ENCODE measurements at places on chromosomes 7 and 10. TPM values are rescaled to one million over a fixed set of nuclear protein-coding genes. Genes with fewer than 3 reads are reported as not detected.

Gene CDC14C
- not detected for total RNA-seq

- no peak for DNase-seq
Measured at GRCh38 chr7:150648353-150649079, 16.3 kb upstream of the GIMAP6 start.

DNA sequence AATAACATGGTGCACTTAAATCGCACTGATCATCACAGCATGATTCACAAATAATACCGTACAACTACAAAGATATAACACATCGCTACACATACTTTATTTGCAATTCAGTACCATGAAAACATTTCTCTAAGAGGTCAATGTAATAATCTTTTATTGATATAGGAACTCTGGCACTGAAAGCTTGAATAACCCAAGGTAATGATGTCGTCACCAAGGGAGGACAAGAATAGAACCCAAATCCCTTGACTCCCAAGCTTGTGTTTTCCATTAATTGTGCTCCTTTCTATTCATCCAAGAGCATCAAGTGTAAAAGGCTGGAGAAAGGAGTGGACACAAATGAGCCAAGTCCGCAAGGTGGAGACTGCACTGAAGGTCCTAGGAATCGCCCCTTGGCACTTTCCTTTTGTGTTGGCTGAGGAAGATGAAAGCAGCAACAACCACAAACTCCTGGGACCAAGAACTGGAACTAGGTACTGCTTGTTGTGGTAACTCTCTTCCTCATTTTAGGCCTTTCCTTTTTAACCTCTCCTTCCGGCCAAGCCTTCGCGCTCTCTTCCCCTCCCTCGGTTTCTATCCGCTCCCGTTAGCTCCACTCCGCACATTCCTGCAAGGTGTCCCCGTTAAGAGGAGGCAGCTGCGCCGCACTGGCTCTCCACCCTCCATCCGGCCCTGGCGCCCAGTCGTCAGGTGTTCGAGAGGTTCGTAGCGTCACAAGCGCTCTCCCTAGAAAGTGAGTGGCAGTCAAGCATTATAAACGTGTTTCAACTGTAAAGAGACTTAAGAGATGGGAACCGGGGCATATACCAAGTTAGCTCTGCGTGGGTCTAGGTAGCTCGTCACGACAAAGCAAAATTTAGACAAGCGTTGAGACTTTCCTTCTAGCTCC, 1.0 kb upstream of the CBLL1 start:
- peak; percentile 76 for DNase-seq

GRCh38 chr7:129258649-129259389, 34.0 kb downstream of the AHCYL2 start:
- DNase-seq: no peak

Gene CREB3L2
- total RNA-seq: 50.4 TPM

Gene LBX1
- total RNA-seq: not detected

GRCh38 chr7:43535031-43535451, 47.9 kb upstream of the STK17A start:
- DNase-seq: no peak

DNA sequence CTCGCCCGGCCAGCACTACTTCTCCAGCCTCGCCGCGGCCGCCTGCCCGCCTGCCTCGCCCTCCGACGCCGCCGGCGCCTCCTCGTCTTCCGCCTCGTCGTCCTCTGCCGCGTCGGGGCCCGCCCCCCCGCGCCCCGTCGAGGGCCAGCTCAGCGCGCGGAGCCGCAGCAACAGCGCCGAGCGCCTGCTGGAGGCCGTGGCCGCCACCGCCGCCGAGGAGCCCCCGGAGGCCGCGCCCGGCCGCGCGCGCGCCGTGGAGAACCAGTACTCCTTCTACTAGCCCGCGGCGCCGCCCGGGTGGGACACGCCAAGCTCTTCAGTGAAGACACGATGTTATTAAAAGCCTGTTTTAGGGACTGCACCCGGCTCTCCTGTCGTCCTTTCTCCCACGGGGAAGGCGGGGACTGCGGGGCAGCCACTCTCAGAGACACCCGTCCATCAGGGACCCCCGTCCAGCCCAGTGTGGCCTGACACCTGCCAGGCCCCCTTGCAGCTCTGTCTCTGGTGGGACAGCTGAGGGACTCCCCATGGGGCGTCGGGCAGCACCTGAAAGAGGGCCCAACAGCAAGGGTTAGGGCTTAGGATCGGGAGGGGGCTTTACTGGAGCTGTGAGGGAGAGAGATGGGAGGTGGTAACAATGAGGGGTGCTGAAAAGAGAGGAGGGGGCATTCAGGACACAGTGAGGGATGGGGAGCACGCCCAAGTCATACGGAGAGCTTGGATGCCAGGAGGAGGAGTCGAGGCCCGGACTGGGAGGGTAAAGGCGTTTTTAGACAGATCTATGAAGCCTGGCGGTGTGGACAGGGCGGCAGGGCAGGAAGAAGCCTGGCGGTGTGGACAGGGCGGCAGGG, 34.7 kb downstream of the SPDYE6 start:
- no peak for DNase-seq

DNA sequence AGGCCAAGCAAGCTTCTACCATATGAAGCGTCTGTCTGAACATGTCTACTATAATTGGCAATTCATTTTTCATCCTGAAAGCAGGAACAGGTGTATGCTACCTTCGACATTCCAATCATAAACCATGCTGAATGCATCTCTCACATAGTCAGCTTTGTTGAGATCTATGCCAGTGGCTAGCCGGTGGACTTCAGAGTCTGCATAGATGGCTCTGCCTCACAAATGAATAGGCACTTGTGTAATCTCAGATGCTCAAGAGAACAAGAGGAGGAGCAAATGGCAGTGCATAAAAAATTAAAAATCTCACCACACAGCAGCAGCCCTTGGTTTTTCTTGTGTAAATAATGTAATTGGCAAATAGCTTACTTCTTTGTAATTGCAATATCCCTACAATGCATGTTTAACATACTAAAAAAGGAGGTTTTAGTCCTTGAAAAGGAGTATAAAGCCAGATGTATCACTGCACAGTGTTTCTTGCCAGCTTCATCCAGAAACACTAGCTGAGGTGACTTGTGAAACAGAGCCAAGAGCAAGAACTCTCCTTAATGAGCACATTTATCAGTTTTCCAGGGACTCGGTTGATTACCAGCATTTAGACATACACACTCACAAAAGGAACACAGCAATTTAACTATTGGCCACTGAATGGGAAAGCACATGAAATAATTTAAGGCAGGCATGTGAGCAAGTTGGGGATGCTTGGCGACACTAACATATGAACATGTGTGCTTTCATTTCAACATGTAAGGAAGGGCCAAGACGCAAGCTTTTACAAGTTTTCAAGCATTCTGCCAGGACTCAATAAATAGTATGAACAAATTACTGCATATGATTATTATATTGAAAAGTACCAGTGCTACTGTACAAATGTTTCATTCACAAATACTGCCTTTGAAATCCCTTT, 249.9 kb upstream of the PLXNA4 start:
- no peak for DNase-seq

Gene CDHR3
- total RNA-seq: 1.4 TPM

GRCh38 chr7:68470836-68471435, 1127.3 kb upstream of the AUTS2 start:
- peak; percentile 1 for DNase-seq

DNA sequence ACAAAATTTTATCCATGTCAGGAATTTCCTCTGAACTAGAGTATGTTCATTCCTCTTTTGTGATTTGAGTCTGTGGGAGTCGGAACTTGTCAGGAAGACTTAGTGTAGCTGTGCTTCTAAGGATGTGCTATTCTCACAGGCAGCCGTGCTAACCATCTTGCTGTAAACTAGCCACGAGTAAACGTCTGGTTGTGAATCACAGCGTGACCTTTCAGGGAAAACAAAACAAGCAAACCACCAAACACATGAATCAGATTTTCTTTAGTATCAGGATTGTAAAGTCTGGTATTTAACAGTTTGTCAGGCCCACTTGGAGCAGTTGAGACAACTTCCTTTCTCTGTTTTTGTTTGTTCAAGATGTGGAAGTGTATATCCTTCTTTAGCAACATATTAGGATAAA, 32.0 kb downstream of the AUTS2 start:
- DNase-seq: no peak

Data from adrenal gland (tissue), 19 donors.